ENCODE measurements at places on chromosomes 3 and 15. TPM values are rescaled to one million over a fixed set of nuclear protein-coding genes. Genes with fewer than 3 reads are reported as not detected.
A peak's percentile ranks its signal among the peaks of the same experiment; 100 is the strongest.

DNA sequence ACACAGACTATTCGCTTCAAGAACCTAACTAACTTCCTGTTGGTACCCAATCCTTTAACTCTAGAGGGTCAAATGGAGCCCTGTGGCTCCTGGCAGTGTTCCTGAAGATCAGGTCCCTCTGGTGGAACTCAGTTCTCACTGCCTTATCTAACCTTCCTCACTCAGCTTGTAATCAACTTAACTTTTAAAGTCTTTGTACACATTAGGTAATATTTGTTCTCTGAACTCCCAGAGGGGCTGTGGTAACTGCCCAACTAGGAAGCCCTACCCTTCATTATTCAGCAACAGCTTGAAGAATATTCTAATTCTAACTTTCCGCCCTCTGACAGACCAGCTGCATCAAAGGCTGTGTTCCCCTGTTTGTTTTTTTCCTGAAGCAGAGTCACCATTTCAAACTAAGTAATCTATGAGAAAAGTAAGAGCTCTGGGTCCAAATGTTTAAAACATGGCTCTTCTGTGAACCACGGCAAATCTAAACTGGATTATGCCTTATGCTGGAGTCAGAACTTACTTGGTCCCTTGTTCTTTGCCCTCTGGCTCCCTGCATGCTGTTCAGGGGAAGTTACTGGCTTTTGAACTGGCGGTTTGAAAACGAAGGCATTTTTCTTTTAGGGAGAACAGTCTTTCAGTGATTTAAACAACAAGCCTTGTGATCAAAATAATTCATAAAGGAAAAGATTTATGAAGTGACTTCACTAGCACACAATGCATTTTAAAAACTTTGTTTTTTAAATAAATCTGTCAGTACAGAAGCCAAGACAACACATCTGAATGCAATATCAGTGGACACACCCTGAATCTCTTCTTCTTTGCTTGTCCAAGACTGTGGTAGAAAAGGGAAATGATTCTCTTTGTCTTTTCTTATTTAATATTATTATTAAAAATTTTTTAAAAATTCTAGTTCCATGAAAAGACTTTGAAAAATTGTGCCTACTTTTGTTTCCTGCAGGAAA, 365.6 kb downstream of the TIGIT start:
- DNase-seq: no peak

Gene C2CD4A
- total RNA-seq: not detected

Gene FBXL2
- 14.7 TPM for total RNA-seq

- DNase-seq: no peak
These were observed 84.2 kb downstream of the FOXP1 start for GRCh38 chr3:71499227-71499876.

DNA sequence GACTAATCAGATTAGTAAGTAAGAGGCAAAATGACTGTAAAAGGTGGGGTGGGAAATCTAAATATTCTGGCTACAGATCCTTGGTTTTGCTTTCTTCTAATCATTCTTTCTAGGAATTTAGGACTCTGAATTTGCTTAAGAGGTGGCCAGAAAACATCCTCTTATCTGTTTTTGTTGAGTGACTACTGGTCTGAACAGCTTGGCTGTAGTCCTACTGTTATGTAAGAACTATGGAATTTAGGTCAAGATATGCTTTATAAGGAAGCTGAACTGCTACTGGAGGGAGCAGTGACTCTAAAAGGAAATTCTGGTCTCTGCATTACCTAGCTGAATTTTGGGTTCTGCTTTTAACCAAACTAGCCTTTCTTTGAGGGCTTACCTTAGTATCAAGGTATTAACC, 33.5 kb upstream of the CSPG5 start:
- DNase-seq: peak; percentile 42

- no peak for DNase-seq
These were observed 177.9 kb downstream of the OSBPL10 start for GRCh38 chr3:31802981-31803740.

DNA sequence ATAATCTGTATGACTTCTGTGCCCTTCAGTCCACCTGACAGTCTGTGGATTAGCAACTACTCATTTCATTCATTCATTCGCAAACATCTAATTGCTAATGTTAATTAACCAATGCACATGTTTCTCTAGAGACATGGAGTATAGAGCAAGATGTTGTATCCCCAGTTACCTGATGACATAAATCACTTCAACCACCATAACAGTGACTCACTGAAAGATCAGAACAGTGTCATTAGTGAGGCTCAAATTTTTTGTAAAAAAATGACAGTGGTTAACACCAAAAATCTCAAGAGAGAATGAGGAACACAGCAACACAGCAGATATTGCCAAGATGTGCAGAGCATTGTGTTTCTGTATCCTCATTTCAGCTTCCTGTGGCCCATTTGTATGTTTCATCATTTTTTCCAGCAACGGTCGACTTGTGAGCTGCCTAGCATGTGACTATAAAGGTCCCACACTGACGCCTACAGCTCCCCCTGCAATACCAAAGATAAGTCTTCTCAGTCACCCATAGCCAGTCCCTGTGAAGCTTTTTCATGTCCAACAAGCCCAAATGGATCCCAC, 3.7 kb upstream of the PLD1 start:
- no peak for DNase-seq

Gene DPPA4
- not detected for total RNA-seq

- peak; percentile 48 for DNase-seq
These were observed 17.9 kb upstream of the NMNAT3 start for GRCh38 chr3:139695426-139696313.

DNA sequence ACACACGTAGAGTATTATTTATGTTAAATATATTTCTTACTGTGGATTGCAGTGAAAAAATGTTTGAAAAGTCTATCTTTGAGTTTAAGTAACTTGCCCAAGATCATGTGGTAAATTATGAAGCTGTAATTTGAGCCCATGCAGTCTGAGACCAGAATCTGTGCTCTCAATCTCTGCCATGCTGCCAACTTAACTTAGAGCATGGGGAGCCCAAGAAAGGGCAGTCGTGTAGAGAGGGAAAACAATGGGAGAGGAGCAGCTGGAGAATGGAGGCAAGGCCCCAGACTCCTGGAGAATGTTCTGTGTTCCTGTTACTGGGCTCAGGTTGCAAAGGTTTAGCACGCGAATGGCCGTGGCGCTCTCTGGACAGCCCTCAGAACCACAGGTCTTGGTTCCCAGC, 311.6 kb upstream of the RASGRP1 start:
- DNase-seq: no peak

Gene PIGZ
- 1.0 TPM for total RNA-seq

GRCh38 chr3:19065027-19065426, 83.3 kb upstream of the KCNH8 start:
- no peak for DNase-seq

DNA sequence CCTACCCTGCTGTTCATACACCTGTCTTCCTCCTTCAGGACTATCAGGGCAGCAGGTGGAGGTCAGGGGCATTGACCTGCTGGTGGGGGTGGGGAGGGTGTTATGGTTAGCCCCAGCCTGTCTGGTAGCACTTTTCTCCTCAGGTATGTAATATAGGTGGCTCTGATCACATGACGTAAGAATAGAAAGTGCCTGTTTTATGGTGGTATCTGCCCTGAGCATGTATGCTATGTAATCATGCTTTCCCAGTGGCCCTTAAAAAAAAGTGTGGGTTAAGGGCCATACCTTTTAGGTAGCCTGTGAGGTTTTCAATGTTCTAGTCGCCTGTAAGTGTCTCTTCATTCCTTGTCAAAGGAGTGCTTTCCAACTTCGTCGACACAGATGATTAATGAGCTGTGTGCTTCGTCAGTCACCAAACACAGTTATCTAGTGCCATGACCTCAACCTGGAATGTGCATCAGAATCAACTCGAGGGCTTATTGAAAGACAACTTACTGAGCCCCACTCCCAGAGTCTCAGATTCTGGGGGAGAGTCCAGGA, 86.3 kb downstream of the KLHL25 start:
- no peak for DNase-seq

DNA sequence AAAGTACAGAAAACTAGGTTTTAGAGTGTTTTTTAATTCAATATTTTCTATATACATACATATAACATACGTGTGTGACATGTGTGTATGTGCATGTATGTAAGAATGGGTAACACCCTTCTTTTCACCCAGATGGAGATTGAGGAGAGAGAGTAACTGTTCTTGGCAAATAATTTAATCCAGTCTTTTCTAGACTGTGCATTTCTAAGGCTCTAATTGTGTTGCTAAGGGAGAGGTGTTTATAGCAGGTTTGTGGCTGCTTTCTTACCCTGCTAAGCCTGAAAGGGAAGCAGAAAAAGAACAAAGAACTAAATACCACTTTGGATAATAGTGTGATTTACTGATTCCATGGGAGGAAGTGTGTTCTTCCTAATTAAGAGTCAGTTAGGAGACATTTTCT, 46.0 kb upstream of the ALDH1L1 start:
- no peak for DNase-seq

DNA sequence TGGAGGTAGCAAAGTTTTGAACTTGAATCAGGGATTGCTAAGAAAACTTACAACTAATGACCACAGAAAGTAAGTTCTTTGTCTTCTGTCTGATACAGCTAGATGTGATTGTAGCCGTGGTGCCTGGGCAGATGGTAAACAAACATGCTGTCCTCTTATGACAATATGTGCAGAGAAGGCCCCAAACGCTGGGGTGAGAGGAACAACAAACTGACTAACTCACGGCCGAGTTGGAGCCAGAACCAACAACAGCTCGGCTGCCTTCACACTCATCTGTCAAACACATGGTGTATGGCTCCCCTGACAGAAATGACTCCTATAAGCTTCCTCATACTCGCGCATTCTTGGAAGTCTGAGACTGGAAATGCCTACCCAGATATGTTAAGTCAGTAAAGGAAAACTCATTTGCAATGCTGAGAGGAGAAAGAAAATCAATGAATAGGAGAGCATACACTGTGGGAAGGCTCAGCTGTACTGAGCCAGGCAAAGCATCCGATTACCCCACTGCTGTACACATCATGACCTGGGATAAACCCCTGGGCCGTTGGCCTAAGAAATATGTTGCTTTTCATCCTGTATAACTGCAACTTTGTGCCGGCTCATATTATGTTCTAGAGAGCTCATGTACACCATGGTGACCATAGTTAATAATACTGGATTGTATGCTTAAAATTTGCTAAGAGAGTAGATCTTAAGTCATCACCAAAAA, 5.7 kb downstream of the THBS1 start:
- peak; percentile 80 for DNase-seq

GRCh38 chr3:94616833-94617232, 554.0 kb downstream of the NSUN3 start:
- DNase-seq: peak; percentile 83

Gene XCR1
- total RNA-seq: not detected

DNA sequence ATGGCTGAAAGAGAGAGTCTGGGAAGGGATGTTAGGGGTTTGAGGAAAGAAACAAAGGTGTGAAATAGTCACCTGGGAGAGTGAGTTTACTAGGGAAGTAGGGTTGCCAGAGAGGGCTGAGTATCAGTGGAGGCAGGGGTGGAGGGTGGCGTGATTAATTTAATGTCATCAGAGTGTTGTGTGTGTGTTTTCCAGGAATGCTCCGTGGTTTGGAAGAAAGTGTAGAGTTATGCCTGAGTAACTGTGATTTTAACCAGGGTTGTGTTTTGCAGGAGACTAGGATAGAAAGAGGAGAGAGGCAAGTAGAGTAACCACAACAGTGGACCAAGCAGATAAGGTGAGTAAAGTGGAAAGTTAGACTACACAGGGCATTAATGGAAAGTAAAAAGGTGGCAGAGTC, 27.2 kb downstream of the PLD1 start:
- no peak for DNase-seq

Data from foreskin keratinocyte (primary cell).